RPMI7951 (cell line): ENCODE measurements at places on chromosomes 2 and 18. TPM values are rescaled to one million over a fixed set of nuclear protein-coding genes. Genes with fewer than 3 reads are reported as not detected.
A peak's percentile ranks its signal among the peaks of the same experiment; 100 is the strongest.

GRCh38 chr2:181573140-181573736 lies 83.7 kb downstream of the CERKL start:
- DNase-seq: peak; percentile 26

DNA sequence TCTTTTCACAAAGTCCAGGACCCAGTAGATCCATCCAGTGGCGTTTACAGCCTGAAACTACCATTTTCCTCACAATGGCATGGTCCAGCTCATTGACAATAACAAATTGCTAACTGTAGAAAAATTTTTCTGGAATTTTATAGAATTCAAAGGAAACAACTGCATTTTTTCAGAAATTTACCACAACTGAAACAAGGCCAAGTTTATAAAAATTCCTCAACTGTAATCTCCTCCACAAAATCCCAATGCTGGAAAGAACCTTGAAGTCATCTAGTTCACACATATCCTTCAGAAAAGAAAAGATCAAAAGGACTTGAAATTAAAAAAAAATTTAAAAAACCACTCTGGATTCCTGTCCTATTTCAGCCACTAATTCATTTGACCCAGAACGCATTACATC lies 226.0 kb upstream of the CTAGE1 start:
- peak; percentile 31 for DNase-seq

DNA sequence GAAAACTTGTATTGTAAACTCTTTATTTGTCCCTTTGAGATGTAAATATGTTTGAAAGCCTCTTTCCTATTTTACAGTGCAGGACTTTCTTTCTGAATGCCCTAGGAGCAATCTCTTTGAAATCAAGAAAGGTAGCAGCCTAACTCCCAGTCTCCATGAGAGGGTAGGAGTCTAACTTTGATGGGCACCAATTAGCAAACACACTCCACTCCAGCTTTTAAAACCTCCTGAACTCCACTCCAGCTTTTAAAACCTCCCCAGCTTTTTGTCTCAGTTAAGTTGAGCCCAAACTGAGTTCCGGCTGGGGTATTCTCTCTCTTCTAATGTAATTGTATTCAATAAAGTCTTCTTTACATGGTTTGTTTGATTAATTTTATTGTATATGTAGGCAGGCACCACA lies 493.7 kb upstream of the CDH7 start:
- no peak for DNase-seq

GRCh38 chr2:240635121-240635997 lies 10.1 kb downstream of the GPR35 start:
- no peak for DNase-seq

The GCG gene
- 0.24 and 0.39 TPM in 2 replicates for total RNA-seq

The ALPG gene
- total RNA-seq: not detected in 2 replicates

DNA sequence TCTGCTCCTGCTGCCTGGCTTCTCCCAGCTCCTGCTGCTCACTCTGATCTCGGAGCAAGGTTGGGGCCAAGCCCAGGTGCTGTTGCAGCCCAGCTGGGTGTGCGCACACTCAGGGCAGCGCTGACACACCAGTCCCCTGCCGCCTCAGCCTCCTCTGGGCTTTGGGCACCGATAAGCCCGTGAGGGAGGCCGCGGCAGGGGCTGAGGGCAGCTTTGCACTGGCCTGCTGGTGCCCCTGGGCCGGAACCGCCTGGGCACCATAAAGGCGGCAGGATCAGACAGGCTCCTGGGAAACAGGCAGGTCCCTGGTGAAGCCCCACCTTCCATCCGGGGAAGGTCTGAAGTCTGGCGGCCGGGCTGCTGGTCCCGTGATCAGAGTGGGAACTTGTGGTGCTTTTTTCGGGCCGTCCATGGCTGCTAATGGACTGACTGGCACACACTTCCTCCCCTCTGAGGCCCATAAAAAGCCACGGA lies 14.1 kb upstream of the EML6 start:
- no peak for DNase-seq

DNA sequence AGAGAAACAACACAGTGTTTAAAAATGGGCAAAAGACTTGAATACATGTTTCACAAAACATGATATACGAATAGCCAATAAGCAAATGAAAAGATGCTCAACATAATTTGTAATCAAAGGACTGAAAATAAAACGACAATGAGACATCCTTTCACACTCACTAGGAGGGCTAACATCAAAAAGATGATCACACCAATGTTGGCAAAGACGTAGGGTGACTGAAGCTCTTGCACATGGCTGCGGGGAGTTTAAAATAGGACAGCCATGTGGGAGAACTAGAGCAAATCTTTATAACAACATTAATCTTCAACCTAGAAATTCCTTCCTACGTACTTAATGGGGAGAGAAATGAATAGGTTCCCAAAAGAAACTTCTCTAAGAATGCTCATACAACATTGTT lies 19.2 kb upstream of the SEH1L start:
- no peak for DNase-seq

The NEU2 gene
- not detected in 2 replicates for total RNA-seq

DNA sequence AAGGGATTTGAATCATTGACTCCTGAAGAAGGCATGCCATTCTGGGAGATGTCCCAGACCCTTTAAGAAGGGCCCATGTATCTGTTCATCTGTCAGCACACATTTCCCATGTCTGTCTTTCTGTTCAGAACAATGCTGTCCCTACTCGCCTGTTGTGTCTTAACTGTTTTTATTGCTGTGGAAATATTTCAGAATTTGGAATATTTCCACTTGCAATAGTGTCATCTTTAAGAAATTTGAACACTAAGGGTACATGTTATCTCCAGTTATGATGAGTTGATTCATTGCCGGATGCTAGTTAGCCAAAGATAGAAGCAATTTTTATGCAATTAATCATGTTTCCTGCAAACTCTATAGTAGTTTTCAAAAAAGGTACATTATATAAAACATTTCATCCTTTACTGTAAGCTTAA lies 36.9 kb upstream of the NT5C1B start:
- DNase-seq: peak; percentile 50

DNA sequence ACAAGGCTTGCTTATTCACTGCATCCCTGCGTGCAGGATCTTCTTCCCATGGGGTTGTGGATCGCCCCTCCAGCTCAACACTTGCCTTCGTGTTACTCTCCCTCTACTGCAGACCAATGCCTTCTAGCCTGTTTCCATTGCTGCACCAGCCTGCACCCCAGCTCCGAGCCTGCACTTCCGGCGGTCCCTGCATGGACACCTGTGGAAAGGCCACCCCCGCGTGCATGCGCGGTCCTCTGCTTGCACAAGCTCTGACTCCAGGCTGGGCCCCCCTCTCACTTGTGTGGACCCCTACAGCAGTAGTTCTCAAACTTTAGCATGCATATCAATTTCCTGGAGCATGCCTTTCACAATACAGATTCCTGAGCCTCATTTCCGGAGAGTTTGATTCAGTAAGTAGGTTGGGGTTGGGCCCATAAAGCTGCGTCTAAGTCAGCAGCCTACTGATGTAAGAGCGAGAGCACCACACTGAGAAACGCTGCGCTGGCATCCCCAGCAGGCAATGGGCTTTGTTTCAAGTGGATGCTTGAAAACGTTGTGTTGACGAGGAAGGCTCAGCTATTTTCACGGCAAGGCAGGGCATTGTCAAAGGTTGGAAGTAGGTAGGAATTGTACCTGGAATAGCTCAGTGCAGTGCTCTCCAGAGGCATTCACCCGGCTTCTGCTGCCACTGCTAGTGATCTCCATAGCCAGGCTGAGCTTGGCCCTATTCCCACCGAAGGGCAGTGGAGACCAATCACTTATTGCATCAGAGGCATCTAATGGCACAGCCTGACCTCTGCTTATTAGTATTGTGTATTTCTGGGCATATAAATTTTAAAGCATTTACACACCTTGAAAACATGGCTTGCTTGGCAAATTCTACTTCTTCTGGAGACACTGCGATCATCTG lies 32.6 kb downstream of the CREG2 start:
- no peak for DNase-seq

- DNase-seq: peak; percentile 76
These were observed 120.1 kb downstream of the CYP26B1 start for GRCh38 chr2:72027426-72028161.

DNA sequence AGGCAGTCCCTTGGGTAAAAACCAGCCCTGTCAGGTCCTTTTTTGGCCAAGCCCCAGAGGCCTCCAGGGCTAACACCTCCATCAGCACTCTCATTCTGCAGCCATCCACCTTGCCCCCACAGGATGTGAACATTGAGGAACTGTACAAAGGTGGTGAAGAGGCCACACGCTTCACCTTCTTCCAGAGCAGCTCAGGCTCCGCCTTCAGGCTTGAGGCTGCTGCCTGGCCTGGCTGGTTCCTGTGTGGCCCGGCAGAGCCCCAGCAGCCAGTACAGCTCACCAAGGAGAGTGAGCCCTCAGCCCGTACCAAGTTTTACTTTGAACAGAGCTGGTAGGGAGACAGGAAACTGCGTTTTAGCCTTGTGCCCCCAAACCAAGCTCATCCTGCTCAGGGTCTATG lies 7.3 kb downstream of the IL1F10 start:
- DNase-seq: no peak
